ENCODE measurements at places on chromosomes 1 and 21.
A peak's percentile ranks its signal among the peaks of the same experiment; 100 is the strongest.

DNA sequence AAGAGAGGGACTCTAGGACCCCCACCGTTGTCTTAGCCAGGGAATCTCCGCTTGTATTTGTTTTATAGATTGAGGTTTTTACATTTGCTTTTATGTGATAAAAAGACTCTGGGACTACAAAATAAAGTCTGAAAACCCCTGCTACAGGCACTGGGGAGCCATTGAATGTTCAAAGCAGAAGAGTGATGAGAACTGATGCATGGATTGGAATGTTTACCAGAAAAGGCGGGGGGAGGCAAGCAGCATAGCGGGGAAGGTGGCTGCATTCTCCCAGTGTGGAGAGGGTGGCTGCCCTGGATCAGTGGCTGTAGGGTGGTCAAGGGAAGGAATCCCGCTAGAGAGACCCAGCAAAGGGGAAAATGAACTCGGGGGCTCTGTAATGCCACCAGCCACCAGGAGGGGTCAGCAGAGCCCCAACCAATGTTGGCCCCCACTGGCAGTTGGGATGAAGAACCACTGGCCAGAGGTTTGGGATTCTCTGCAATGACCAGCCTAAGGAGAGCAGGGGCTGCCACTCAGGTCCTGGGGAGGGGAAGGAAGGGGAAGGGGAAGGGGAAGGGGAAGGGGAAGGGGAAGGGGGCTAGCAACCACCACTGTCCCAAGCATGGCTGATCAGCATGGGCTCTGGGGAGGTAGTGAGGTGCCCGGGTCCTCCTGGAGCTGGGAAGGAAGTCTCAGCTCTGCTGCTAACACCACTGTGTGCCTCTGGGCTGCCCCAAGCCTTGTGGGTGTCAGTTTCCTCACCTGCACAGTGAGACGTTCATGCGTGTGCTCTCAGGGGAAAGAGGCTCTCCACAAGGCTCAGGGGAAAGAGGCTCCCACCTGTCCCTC is 19.2 kb upstream of the PEF1 start:
- DNase-seq = peak; percentile 30

DNA sequence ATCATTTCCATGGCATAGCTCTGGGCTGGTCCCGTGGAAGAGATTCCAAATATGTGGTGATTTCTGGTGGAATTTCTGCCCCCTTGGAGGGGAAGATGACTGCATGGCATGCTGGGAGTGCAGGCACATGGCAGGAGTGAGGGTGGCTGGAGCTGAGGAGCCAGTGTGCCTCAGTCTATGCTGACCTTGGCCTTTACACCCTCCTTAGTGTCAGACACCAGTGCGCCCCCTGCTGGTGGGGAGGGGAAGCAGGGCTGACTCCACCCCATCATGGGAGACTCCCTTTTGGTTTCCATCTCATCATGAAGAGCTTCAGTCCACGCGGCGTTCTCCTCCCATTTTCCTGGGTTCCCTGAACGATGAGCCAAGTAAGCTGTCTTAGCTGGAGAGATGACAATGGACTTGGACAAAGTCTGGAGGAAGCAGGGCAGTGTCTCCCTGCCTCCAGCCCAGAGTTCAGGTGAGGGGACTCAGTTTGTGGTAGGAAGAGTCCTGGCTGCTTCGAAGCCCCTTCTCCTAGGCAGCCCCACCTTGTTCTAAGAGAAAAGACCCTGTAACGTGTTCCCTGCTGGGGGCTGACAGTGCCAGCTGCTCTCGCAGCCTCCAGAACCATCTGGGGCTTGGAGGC is 10.3 kb downstream of the ALX3 start:
- peak; percentile 33 for DNase-seq

- no peak for DNase-seq
These were observed 38.9 kb upstream of the SRP9 start for GRCh38 chr1:225738763-225739162.

GRCh38 chr1:112312879-112313278 is 83.1 kb upstream of the CTTNBP2NL start:
- no peak for DNase-seq

- DNase-seq = no peak
These were observed 493 bp upstream of the ELOA start for GRCh38 chr1:23742670-23743286.

DNA sequence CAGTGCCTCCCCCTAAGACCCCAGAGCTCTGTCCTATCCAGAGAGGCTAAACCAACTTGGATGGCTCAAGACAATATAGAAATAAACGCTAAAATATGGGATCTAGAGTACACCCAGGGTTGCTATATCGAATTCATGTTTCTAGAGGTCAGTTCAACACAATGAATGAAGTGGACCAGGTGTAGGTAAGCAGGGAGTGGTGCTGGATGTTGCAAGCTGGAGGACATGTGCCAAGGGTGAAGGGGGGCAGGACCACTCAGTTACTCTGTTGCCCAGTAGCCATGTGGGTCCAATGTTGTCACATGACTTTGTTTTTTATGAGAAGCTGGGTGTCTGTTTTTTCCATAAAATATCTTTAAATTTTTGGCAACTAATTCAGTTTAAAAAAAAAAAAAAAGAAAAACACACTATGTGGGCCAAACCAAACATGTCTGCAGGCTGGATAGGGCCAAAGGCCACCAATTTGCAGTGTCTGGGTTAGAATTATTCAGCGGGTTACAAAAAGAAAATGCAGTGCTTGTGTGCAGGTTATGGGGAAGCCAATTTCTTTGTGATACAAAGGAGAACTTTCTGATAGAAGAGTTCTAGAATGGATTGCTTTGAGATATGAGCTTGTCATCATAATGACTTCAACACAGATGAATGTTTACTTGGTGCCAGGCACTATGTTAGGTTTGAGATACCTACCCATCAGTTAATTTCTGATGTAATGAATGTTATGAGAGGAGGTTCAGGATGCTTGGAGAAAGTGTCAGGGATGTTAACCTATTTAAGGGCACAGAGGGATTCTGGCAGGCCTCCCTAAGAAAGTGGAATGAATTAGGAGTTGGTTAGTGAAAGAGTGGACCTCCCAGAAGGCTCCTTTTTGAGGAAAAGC is 8.9 kb downstream of the CACHD1 start:
- no peak for DNase-seq

DNA sequence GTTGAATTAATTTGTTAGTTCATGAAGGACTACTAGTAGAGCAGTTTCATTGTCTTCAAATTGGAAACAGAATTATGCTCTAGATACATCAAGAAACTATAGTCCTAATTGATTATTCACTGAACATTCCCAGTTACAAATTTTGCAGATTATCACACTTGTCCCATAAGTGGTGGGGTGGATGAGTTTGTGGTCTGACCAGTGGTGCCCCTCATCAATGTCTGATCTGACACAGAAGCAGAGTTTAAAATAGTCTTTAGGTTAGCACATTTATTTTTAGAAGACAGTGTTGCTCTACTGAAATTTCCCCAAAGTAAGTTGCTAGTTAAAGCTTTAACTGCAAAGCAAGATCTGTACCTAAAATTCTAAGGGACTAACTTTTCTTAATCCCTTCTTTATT is 42.9 kb downstream of the INKA2 start:
- no peak for DNase-seq

Measured in MM.1S (cell line).